IMR-90 (cell line): ENCODE measurements at places on chromosomes 2 and 18. TPM values are rescaled to one million over a fixed set of nuclear protein-coding genes. Genes with fewer than 3 reads are reported as not detected.

DNA sequence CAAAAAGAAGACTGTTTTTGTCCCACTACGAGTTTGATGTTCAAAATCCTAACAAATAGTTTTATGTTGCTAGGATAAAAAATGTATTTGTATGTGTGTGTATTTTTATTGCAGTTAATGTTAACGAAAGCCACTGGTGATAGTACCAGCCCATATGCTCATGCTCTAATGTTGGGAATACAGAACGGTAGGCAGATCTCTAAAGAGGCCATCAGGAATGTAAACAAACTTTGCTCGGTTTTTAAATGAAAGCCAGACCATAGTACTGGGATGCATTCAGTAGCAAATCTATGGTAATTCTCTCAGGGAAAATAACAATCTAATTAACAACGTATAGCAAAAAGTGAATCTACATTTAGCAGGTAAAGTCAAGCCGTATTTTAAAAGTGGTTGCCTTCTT, 208.1 kb downstream of the NEDD4L start:
- peak; percentile 47 for DNase-seq
- H3K4me3 ChIP-seq = no peak overlapping the region
- H3K4me1 ChIP-seq = peaks cover 9% of the 10 kb centered on the region; the same call in 1 of the 2 replicates
- H3K27me3 ChIP-seq = no peaks in the 10 kb centered on the region
- H3K36me3 ChIP-seq = peaks cover 1% of the 10 kb centered on the region

The C2orf15 gene
- total RNA-seq = under 0.01 TPM in 1 of 2 replicates, not detected in the other

DNA sequence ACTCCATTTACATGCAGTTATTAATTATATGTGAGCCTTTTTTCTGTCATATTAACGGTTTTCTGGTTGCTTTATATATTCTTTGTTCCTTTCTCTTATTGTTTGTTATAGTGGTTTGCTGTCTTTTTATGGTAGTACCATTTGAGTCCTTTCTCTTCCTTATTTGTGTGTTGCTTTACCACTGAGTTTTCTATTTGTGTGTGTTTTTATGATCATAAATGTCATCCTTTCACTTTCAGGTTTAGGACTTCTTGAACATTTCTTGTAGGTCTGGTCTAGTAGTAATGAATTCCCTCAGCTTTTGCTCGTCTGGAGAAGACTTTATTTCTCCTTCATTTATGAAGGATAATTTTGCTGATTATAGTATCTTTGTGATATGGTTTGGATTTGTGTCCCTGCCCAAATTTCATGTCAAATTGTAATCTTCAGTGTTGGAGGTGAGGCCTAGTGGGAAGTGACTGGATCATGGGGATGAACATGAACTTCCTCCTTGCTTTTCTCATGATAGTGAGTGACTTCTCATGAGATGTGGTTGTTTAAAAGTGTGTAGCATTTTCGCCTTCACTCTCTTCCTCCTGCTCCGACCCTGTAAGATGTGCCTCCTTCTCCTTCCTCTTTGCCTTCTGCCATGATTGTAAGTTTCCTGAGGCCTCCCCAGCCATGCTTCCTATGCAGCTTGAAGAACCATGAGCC, 11.5 kb downstream of the GCC2 start:
- peaks cover 27% of the 10 kb centered on the region for H3K36me3 ChIP-seq
- H3K4me3 ChIP-seq = no peak overlapping the region
- no peak for DNase-seq

DNA sequence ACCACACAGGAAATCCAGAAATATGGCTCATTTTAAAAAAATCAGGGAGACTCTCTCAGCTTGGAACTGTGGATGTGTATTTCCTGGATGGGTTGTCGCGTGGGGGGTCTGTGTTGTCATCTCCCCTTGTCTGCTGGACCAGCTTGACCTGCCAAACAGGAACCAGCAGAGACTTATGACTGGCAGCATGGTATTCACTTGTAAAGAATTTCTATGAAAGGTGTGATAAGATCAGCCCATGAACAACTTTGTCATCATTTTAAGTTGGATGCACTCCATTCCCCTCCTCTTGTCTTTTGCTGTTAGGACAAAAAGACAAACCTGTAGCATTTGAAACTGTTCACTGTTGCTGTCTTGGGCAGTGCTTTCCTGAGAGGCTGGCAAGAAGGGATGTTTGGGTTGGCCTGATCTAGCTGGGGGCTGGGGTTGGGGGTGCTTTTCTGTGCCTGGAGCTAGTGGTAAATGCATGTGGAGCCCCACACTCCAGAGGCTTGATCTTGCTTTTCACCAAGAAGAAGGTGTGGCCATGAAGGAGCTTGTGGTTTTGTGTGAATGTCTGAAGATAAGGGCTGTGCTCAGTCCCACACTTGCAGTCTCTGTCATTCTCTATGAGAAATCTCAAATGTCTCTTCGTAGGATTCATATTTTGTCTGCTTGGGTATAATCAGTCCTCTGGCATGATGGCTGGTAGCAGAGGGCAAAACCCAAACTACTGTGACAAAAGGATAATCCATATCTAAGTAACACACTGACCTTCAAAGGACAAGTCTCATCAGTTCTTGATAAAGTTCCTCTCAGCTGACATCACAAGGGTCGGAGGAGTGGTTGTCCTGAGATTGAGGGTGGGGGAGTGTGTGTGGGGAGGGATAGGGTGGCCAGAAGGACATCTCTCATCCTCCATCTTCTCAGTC, 39.0 kb downstream of the RALB start:
- no peaks in the 10 kb centered on the region for H3K27me3 ChIP-seq
- H3K27ac ChIP-seq = no peak overlapping the region
- H3K36me3 ChIP-seq = peaks cover 5% of the 10 kb centered on the region
- H3K4me1 ChIP-seq = peaks cover 14% of the 10 kb centered on the region
- H3K4me3 ChIP-seq = no peak overlapping the region

The IL1F10 gene
- not detected in 2 replicates for total RNA-seq

The POTEI gene
- not detected in 2 replicates for total RNA-seq

The CDH7 gene
- not detected in 2 replicates for total RNA-seq

The SP140 gene
- total RNA-seq = 1.1 and 1.4 TPM in 2 replicates

DNA sequence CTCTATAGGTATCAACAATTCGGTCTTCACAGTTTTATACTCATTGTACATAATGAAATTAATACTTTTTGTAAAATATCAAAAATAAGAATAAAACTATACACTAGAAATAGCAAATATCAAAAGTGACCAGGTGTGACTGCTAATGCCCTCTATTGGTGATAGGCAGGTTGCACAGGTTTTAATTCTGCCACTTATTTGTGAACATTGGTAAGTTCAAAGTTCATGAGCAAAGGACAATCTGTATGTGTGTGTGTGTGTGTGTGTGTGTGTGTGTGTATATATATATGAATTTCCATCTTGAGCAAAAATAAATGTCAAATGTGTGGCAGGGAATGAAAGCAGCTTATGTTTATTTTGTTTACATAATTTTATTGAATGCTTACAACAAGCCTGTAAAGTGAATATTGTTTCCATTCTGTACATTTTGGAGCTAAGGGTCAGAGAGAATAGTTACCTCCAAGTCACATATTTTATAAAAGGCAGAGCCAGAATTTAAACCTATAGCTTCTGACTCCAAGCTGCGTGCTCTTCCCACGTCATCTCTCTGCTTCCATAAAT, 537.4 kb downstream of the CPS1 start:
- no peak overlapping the region for H3K27ac ChIP-seq
- no peak for DNase-seq
- H3K27me3 ChIP-seq = no peaks in the 10 kb centered on the region
- no peak overlapping the region for H3K4me3 ChIP-seq

- no peaks in the 10 kb centered on the region; the same call in 1 of the 2 replicates for H3K4me1 ChIP-seq
- no peak overlapping the region for H3K27ac ChIP-seq
- no peak overlapping the region for H3K4me3 ChIP-seq
- peaks cover 50% of the 10 kb centered on the region for H3K27me3 ChIP-seq
Observed at GRCh38 chr2:64622443-64623241, 31.1 kb downstream of the SERTAD2 start.

The MDH1B gene
- total RNA-seq = 0.54 and 0.56 TPM in 2 replicates

GRCh38 chr2:36729067-36729466, 32.6 kb downstream of the VIT start:
- peak; percentile 30 for DNase-seq
- H3K27ac ChIP-seq = no peak overlapping the region
- H3K27me3 ChIP-seq = peaks cover 8% of the 10 kb centered on the region
- no peak overlapping the region for H3K4me3 ChIP-seq
- H3K4me1 ChIP-seq = no peaks in the 10 kb centered on the region
- H3K36me3 ChIP-seq = no peaks in the 10 kb centered on the region

DNA sequence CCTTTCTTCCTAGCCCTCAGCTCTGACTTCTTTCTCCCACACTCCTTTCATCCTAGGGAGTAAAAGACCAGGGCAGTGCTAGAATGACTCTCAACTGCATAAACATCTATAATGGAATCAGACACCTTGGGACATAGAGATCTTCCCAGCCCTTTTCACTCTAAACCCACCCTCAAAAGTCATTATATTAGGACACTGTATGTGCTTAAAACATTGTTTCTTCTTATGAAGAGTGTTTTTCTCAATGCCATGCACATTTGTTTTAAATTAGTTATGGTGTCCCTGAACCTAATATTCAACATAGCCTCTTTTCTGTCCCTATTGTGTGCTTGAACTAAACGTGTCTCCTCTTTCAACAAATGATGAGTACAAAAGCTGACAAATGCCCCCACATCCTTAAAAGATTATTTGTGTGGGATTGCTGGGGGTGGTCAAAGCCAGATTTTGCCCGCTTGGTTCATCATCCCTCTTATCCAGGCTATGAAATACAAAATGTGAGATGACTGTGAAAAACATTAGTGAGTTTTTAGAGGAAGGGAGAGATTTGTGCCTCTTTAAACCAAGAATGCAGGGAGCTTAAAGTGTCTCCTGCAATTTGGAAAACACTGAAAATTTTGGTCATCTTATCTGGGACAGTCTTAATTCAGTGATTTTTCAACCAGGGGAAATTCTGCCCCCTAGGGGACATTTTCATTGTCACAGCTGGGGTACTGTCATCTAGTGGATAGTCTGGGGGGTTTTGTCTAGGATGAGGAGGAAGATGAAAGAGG, 29.0 kb downstream of the SERPINB5 start:
- no peaks in the 10 kb centered on the region for H3K4me1 ChIP-seq
- peak; percentile 4 for DNase-seq
- H3K36me3 ChIP-seq = no peaks in the 10 kb centered on the region
- H3K27me3 ChIP-seq = peaks cover 13% of the 10 kb centered on the region
- H3K4me3 ChIP-seq = no peak overlapping the region

DNA sequence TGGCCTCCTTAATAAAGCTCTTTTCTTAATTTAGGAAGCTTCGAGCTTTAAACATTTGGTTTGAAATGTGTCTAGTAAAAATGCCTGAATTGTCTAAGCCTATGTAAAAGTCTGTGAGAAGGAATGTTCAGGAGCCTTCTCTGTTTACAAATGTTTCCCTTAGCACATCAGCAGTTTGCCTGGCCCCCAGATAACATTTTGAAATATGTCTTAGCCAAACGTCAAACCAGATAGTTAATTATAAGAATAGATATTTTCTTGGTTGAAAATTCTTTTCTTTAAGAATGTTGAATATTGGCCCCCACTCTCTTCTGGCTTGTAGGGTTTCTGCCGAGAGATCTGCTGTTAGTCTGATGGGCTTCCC, 498.6 kb downstream of the CCDC85A start:
- no peaks in the 10 kb centered on the region for H3K27me3 ChIP-seq
- H3K27ac ChIP-seq = no peak overlapping the region
- H3K36me3 ChIP-seq = no peaks in the 10 kb centered on the region
- H3K4me3 ChIP-seq = no peak overlapping the region
- no peaks in the 10 kb centered on the region for H3K4me1 ChIP-seq

The DLX1 gene
- 0.36 and 1.1 TPM in 2 replicates for total RNA-seq

- H3K4me1 ChIP-seq = peaks cover 7% of the 10 kb centered on the region; the same call in 1 of the 2 replicates
- H3K36me3 ChIP-seq = no peaks in the 10 kb centered on the region
- no peaks in the 10 kb centered on the region for H3K27me3 ChIP-seq
- H3K27ac ChIP-seq = no peak overlapping the region
Observed at GRCh38 chr2:174121175-174121574, 127.2 kb downstream of the OLA1 start.

The GKN1 gene
- not detected in 2 replicates for total RNA-seq

GRCh38 chr2:9262671-9263171, 56.1 kb downstream of the ASAP2 start:
- H3K36me3 ChIP-seq = no peaks in the 10 kb centered on the region
- H3K4me3 ChIP-seq = no peak overlapping the region
- H3K27me3 ChIP-seq = no peaks in the 10 kb centered on the region
- peak overlapping the region; percentile 32 for H3K27ac ChIP-seq

The ZNG1B gene
- 7.0 and 17.2 TPM in 2 replicates for total RNA-seq

The ATP8B1 gene
- 136 and 170 TPM in 2 replicates for total RNA-seq

DNA sequence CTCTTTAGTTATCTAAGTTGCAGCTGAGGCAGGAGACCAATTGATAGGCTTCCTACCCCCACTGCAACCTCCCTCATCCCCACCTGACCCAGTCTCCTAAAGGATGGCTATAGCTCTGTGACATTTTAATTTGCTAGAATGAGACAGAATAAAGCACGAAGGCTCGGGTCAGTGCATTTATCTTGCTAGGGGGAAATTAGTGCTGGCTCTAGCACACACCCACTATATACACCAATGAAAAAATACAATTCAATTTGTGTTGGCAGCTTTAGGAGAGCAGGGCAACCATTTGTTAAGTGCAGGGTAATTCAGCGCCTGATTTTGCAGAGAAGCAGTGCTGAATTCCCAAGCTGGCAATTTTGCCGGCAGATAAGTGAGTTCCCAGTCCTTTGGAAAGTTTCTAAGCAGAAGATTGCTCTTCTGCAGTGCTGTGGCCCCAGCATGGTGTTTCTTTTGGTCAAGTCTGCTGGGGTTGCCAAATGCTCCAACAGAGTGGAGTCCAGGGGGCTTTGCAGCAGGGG, 346.0 kb downstream of the ALK start:
- H3K4me1 ChIP-seq = no peaks in the 10 kb centered on the region
- H3K27me3 ChIP-seq = peaks cover 8% of the 10 kb centered on the region
- H3K36me3 ChIP-seq = no peaks in the 10 kb centered on the region
- H3K27ac ChIP-seq = no peak overlapping the region

DNA sequence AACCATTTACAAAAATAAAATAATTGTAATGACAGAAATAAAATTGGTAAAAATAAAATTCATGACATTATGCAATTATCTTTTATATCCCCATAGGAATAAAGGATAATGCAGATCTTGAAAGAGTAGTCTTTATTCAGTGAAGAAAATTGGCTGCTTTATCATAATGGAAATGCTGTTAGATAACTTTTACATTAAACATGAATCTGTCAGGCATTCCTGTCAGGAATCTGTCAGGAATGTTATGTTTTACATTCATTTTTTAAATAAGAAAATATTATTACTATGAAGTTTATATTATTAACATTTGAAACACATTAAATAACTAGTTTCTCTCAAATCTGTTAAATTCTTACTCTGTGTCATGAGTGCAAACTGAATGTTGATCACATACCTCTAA, 1024.7 kb upstream of the TMEFF2 start:
- H3K4me1 ChIP-seq = no peaks in the 10 kb centered on the region
- no peak overlapping the region for H3K4me3 ChIP-seq
- H3K27me3 ChIP-seq = no peaks in the 10 kb centered on the region
- no peaks in the 10 kb centered on the region for H3K36me3 ChIP-seq
- DNase-seq = no peak

GRCh38 chr2:240294514-240294913, 140.9 kb upstream of the GPC1 start:
- H3K27me3 ChIP-seq = peaks cover 28% of the 10 kb centered on the region; the same call in 1 of the 2 replicates
- no peak overlapping the region for H3K27ac ChIP-seq
- no peak overlapping the region for H3K4me3 ChIP-seq
- H3K36me3 ChIP-seq = no peaks in the 10 kb centered on the region

The IGFBP5 gene
- total RNA-seq = 392 and 433 TPM in 2 replicates
